ENCODE measurements at places on chromosomes 11 and 22.
A peak's percentile ranks its signal among the peaks of the same experiment; 100 is the strongest.

DNA sequence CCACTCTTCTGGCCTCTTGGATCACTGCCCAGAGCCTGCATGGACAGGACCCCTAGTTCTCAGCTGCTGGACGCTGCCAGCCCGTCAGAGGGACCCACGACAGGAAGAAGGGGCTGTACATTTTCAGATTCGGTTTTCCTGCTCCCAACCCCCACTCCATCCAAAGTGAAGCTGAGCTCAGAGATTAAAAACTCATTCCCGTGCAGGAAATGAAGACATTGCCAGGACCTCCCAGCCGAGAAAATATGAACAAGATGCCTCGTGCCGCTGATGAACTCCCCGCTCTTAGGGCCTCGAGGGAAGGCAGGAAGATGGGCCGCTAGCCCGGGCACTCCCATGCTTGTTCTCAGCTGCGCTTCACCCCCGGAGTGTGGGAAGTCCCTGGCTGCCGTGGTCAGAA is 36.1 kb downstream of the RPUSD4 start:
- peak; percentile 10 for DNase-seq

DNA sequence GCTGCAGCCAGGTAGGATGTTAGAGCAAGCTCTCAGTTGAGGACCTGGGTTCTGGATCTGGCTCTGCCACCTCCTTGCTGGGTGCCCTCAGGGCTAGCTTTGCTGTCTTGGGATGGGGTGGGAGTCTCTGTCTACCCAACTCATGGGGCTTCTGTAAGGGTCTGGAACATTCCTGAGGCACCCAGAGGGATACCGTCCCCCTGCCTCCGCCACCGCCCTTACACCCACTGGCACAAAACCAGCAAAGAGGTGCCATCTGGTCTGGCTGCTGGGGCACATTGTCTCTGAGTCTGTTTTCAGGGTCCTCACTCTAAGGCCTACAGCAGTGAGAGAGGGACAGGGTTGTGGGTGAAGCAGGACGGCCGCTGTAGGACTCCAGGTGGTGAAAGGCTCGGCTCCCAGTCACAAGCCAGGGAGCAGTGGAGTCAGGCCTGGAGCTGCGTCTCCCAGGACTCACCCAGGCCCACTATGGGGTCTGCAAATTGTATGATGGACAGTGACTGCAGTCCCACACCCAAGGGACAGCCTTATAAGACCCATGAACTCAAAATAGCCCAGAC is 84.9 kb downstream of the MORC2 start:
- no peak for DNase-seq

- no peak for DNase-seq
Observed at GRCh38 chr22:26210334-26210733, 41.1 kb downstream of the SEZ6L start.

DNA sequence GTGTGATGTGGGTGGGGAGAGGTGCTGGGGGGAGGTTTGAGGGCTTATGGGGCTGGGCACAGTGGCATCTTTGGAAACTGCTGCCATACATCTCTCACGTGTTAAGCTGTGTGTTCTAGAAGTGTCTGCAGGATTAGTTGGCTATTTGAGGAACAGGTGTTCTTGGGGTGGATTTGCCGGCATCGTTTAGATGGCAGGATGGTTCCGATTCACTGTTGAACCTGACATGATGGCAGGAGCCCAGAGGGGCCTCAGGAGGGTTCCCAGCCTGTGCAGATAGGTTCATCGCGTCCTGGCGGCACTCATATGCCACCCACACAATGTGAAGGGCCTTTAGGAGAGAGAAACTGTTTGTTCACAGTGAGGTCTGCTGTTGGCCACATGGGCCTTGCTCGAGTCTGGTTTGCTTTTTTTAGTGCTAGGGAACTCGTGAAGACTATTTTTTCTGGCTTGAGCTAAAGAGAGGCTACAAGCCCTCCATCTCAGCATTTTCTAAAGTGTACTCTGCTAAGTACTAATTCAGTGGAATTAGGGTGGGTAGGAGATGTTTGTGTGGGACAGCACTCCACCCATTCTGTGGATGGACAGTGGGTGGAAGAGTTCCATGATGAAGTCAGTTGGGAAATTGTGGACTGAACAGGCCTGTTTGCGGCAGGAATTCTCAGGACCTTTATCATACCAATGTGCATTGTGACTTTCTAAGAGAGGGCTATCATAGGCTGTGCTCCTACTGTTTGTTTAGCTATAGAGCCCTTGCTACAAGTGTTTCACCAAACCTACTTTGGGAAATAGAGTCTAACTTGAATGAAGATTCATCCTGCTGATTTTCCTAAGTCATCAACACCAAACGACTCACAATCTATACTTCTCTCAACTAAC is 55.4 kb upstream of the PLET1 start:
- DNase-seq, result no peak

GRCh38 chr22:31081963-31082605 is 966 bp downstream of the SMTN start:
- no peak for DNase-seq

- no peak for DNase-seq
Observed at GRCh38 chr22:23815541-23816155, 23.2 kb downstream of the DERL3 start.

- no peak for DNase-seq
Observed at GRCh38 chr22:17243524-17243923, 24.3 kb upstream of the ADA2 start.

DNA sequence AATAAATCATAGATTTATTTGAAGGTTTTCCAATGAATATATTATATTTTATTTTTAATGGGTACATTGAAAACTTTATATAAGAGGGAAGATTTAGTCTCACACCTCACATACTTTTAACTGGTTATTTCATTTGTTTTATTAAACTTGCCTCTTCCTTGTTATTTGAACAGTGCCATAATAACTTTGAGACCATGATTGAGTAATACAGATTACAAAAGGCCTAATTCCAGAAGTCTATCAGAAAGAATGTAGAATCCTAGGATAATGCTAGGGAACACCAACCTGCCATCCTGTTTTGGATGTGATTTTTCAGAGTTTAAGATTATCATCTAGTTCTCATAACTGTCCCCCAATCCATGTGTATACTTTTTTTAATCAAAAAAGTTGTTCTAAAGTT is 102.7 kb upstream of the BIRC3 start:
- DNase-seq, result peak; percentile 48
